ENCODE measurements at places on chromosomes 5 and 9. TPM values are rescaled to one million over a fixed set of nuclear protein-coding genes. Genes with fewer than 3 reads are reported as not detected.

Gene CATSPER3
- 1.4 TPM for total RNA-seq

Gene CERCAM
- 0.37 TPM for total RNA-seq

Gene PITX1
- total RNA-seq = not detected

Gene GNAQ
- 28.1 TPM for total RNA-seq

Gene SLC22A4
- not detected for total RNA-seq

Gene SRP19
- total RNA-seq = 64.3 TPM

Gene LOX
- 0.10 TPM for total RNA-seq

DNA sequence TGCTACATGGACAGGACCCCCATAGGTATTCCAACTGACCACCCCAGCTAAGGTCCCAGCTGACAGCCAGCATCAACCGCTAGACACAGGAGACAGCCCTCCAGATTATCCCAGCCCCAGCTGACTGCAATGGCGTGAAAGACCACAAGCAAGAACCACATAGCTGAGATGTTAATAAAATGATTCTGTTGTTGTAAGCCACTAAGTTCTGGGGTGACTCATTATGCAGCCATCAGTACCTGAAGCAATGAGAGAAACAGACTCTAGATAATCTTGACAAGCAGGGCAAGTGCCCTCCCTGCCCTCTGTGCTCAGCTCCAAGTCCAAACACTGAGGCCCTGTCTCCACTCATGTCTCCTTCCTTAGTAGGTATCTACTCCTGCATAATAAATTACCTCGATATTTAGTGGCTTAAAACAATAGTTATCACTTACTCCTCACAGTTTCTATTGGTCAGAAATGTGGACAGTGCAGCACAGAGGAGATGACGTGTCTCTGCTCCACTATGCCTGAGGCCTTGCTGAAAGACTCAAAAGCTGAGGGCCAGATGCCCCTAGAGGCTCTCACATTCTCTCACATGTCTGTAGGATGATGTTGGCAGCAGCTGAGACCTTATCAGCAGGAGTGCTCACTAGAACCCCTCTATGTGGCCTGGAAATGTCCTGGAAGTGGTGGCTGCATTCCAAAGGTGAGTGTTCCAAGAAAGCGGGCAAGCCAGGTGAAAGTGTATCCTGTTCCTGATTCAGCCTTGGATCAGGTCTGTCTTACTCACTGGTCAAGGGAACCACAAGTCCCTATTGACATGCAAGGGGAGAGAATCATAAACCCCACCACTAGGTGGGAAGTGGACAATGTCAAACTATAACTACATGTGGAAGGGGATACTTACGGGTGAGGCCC, 2.5 kb downstream of the MGAT1 start:
- DNase-seq = no peak

DNA sequence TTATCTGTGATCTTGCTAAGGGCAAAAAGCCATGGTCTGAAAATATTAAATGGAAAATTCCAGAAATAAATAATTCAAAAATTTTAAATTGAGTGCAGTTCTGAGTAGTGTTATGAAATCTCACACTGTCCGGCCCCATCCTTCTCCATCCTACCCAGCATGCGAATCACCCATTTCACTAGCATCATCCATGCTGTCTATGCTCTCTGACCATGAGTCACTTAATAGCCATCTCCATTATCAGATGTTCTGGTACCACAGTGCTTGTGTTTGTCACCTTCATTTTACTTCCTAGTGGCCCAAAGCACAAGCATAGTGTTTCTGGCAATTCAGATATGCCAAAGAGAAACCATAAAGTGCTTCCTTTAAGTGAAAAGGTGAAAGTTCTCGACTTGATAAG, 63.3 kb upstream of the SMC5 start:
- no peak for DNase-seq

GRCh38 chr5:92927291-92927778, 653.7 kb downstream of the NR2F1-AS1 start:
- no peak for DNase-seq

DNA sequence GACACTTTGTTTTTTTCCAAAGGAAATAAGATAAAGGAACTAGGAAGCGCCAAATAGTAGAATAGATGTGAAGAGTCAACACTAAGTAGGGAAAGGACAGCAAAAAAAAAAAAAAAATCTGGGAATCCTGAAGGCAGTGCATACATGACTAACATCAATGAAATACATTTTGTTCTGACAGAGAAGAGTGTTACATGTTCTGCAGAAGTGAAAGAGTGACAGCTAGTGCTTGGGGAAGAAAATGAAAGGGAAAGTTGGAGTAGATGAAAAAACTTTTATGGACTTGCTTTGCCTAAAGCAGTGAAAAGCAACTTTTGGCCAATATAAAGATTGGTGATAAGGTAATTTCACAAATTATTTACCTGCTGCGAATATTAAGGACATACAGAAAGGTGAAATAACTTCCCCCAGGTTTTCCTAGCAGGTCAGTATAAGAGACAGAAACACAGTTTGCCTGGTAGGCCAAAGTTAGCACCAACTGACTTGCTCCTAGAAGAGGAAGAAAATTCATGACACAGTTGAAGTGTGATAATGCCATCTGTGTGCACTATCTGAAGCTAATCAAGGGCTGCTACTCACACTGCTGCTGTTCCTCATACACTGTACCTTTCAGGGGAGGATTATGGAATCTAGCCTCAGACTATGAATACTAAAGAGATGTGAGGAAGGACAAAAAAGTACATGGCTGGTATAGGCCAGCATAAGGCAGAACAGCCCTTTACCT, 38.6 kb downstream of the RANBP6 start:
- DNase-seq = no peak

- DNase-seq = no peak
These were observed 668.7 kb downstream of the NR2F1-AS1 start for GRCh38 chr5:92912283-92912682.

GRCh38 chr5:39867923-39868322, 443.1 kb upstream of the DAB2 start:
- no peak for DNase-seq

DNA sequence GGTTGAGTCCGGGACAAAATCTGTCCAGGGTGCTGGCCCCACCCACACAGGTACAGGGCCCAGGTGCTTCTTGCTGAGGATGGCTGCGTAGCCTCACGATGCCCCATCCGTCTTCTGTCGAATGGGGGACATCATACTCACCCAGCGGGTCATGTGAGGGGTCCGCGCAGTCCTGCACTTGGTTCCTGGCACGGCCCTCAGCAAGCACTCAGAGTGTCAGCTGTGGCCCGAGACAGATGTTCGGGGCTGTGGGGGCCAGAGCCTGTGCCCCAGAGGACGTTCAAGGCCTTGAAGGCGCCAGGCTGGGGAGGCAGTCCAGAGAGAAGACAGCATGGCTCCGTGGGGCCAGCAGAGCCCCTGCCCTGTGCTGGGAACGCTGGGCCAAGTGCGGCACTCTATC, 27.8 kb downstream of the NR5A1 start:
- no peak for DNase-seq

- DNase-seq = peak; percentile 6
These were observed 435 bp downstream of the ZNF189 start for GRCh38 chr9:101398930-101399642.

DNA sequence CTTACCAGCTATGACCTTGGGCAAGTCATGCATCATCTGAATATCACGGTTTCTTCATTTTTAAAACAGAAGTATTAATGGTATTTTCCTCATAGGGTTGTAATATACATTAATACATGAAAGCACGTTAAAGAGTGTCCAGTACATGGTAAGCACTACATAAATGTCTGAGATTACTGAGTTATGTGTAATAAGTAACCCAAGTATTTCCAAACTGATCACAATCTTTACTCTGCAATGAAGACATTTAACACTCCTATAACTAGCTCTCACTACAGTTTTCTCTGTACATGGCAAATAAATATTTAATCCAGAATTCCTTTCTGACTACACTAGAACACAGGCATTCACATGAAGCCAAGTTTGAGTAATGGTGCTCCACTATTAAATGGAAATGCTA, 4.0 kb downstream of the GLDC start:
- DNase-seq = no peak

GRCh38 chr9:75889977-75890471, 449 bp upstream of the PCSK5 start:
- DNase-seq = peak; percentile 33

DNA sequence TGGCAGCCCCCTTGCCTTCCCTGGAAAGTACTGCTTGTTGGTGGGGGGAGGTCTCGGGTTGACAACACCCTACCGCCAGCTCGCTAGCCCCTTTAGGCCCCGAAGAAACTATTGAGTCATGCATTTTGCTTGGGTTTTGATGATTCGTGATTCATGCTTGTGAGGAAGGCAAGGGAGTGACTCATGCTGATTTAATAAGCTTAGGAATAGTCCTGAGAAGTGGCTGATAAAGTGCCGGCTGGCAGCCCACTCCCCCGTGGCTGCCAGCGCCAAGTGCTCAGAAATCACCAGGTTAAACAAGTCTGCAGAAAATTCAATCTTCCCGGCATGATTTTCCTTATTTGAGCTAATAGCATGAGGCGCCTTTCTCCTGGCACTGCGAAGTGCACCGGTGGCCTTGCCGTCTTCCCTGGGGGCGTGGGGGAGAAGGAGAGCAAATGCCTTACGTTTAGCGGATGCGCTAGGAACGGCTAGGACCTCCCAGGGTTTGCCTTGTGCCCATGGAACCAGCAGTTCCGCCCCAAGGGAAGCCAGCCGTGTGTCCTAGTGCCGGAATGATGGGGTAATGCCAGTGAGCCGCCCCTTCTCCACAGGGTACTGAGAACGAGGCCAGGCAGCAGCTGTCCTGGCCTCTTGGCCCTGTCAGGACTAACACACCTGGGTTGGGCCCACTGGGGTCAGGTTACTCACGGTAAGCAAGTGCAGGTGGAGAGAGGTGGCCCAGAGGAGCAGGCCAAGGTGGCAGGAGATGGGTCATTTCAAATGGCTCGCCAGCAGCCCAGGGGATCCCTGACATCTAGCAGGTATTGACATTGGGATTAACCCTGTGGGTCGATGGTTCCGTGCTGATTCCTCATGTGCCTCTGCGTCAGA, 151.9 kb downstream of the MACROH2A1 start:
- peak; percentile 5 for DNase-seq

DNA sequence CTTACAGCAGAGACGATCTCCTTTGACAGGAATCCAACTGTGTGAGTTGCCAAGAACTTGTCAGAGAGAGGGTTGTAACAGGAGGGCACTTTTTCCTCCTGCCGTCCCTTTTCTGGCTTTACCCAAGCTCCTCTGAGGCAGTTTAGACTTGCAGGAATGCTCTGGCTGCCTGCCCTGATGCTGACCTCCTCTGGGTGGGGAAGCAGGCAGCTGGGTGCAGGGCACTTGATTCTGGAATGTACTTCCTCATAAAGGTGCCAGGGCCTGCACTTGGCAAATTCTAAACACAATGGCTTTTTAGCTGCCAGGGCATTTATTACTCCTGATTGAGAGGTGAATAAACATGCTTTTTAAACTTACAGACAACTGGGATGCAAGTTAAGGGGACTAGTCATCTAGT, 190.4 kb downstream of the EPB41L4A start:
- no peak for DNase-seq

DNA sequence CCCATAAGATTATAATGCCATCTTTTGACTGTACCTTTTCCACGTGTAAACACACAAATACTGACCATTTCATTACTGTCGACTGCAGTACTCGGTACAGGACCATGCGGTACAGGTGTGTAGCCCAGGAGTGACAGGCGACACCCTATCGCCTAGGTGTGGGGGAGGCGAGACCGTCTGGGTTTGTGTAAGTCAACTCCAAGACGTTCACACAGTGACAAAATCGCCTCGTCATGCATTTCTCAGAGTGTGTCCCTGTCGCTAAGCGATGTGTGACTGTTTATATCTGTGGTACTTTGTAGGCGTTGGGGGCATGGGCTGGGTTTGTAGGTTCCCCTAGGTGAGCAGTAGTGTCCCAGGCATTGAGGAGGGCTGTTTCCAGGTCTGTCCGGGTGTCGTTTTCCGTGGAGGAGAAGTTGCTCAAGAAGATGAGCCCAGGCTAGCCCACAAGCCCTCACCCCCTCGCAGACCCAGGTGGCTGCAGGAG, 20.3 kb downstream of the NEK6 start:
- no peak for DNase-seq

- DNase-seq = no peak
These were observed 203.1 kb downstream of the FSTL4 start for GRCh38 chr5:133409210-133409674.

DNA sequence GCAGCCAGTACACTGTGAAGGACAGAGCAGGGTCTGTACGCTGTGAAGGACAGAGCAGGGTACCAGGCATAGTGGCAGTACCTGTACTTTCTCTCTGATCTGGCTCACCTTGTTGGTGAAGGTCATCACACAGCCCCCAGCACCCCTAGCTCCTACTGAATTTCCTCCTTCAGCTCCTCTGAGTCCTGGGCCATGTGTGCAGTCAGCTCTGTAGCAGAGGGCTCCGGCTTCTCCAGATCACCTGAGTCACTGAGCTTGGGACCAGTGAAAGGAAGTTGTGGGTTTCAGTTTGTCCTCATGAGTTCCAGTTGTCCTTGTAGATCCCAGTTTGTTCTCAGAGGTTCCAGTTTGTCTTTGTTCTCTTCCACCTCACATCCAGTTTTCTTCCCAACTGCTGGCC, 5.5 kb downstream of the NUDT2 start:
- no peak for DNase-seq

DNA sequence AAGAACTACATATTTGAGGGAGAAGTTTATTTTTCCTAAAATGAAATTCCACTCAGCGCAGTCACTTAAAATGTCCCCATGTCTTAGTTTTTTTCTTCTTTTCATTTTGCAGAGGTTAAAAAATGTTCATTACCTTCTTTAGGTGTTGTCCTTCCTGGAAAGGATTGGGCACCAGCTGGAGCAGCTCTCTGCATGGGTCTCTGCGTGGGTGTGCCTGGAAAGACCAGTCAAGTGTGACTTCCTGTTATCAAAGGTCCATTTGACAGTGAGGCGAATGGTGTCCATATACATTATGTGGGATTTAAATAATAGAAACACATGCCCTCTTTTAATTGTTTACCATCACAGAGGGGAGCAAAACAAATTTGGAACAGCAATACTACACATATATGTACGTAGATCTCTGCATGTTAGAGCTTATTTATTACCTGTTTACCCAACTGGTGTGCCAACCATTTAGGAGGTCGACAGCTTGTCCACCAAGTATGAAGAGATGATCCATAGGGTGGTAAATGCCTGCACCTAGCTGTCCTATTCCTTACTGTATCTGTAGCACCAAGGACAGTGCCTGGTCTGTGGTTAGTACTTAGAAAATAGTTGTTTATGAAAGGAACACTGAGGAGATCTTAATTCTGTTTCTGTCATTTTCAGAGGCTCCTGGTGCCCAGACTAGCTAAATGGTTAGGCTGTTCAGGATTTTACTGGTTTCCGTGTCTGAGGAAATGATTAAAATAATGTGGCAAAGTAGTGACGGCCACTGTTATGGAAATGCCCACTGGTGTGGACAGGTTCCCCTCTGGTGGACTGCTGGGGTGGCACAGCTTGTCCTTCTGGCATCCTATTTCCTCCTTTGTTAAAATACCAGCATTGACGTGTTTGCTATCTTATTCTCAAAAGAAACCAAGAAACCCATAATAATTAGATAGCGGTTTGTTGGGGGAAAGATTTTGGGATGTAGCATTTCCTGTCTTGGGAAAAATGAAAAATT, 200.4 kb downstream of the MAST4 start:
- no peak for DNase-seq
